Activated T-helper 1 cell treated with anti-CD3 and anti-CD28 coated beads, Interleukin-2, amount 50 U/mL, for 16 hours (primary cell): ENCODE measurements at places on chromosomes 1 and 21.

DNA sequence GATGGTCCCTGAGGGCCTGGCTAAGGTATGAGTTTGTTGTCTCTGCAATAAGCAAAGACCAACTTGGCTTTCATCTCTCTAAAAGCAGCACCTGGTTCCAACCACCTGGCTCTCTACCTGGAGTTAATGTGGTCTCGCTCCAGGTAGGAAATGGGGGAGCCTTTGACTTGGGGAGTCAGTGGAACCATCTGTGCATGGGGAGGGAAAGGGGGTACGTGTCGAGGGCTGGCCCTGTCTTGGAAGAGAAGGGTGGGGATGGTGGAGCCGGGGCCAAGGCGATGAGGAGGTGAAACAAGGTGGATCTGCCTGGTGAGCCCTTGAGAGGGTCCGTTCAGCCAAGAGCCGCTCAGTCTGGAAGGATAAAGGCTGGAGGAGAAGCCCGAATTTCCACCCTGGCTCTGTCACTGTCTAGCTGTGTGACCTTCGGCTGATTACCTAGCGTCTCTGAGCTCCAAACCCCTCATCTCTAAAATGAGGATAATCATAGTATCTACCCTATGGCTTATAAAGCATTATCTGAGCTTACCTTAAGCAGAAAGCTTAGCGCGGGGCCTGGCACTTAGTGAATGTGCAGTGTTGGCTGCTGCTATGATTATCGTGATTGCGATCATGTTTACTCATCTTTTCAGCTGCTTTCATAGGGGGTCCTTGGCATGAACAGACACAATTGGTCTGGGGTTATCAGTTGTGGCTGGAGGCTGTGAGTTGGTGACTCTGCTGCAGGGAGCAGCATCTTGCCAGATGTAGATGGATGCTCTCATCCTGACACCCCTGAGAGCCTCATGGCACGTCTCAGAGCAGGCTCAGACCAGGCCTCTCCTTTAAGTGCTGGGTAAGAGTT lies 78.7 kb downstream of the ACTL8 start:
- no peak for DNase-seq

DNA sequence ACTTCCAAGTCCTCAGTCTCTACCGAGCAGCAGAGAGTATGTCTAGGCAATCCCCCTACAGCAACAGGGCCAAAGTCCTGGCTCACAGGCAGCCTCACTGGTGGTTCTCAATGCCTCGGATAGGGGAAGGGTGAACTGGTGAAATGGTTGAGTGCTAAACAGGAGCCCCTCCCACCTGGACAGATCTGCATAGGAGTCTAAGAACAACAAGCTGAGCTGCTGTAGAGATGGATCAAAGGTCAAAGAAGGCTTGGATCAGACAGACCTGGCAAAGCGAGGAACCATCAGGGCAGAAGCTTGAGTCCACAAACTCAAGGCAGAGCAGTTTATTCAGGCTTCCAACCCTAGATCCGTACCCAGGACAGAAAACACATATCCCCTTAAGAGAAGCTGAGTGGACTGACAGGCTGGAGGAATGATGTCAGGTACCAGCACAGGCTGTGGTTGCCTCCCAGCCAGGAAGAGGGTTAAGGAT lies 31.8 kb downstream of the RABIF start:
- DNase-seq = no peak

- no peak for DNase-seq
Observed at GRCh38 chr21:41973861-41974751, 20.3 kb upstream of the C2CD2 start.

DNA sequence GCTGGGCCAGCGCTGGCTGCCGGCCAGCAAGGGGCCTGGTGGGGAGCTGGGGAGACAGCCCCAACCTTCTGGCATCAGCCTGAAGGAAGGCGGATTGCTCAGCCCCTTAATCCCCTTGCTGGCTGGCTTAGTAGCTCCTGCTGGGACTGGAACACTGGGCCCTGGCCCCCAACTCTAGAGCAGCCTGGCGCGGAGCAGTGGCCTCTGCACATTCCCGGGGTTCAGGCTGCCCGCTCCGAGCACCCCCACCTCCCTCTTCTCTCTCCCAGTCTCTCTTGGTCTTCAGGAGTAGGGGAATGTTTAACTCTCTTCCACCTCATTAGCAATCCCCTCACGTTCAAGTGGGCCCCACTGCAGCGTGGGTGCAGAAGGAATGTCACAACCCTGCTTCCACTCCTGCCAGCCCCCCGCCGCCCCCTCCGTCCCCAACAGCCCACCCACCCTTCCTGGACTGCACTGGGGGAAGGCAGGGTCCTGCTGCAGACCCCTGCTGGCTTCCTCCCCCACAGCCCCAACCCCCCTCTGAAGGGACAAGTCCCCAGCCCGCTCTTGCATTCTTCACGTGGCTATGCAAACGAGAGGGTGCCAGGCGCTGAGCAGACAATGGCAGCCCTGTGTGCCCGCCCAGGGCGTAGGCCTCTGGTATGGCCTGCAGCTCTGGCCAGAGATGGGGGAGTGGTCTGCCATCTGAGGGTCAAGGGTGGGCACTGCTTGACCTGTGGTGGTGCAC lies 980 bp upstream of the CLDN19 start:
- DNase-seq = no peak

- no peak for DNase-seq
Observed at GRCh38 chr1:219121679-219122078, 52.0 kb upstream of the LYPLAL1 start.
